T-helper 2 cell (primary cell): ENCODE measurements at places on chromosomes 5 and 9.
A peak's percentile ranks its signal among the peaks of the same experiment; 100 is the strongest.

DNA sequence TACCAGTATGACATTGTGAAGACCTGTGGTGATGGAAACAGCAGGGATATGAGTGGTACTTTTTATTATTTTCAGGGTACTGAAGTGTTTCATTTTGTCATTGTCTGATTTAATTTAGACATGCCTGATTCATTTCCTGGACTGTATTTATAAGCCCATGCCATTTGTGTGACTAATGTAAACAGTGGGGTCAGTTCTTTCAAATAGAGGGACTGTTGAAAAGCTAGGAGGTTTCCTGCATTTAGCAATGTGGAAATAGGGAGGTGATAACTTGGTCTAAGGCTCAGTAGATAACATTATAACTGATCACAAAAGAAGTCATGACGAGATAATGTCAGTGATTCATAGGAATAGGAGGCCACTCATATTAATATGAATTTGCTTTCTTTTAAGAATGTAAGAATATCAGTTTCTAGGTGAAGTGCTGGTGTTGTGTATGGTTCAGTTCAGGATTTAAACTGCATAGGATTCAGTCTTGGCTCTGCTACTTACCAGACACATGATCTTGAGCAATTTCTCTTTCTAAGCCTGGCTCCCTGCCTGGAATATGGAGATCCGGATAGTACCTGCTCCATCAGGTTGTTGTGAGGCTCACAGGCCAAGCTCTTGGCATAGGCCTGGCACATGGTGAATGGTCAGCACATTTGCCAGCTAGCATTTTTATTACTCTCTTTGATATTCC is 7.5 kb downstream of the RASGRF2 start:
- no peak for DNase-seq

DNA sequence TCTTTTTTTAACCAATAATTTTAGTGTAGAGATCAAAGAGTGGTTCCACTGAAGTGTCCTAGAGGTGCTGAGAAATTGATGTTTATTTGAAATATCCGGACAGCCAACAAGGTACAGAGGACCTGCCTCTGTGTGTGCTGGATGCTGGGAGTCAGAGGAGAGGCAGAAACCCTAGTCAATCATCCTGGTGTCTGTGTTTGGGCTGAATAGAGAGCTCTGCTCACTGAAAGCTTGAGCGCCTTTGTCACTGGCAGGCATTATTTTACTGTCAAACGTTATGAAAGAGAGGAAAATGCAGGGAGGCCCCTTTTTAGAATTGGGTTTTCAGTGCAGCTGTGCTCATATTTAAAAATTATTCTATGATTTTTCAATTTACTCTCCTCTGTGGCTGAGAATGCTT is 480.3 kb upstream of the TYRP1 start:
- DNase-seq: no peak

DNA sequence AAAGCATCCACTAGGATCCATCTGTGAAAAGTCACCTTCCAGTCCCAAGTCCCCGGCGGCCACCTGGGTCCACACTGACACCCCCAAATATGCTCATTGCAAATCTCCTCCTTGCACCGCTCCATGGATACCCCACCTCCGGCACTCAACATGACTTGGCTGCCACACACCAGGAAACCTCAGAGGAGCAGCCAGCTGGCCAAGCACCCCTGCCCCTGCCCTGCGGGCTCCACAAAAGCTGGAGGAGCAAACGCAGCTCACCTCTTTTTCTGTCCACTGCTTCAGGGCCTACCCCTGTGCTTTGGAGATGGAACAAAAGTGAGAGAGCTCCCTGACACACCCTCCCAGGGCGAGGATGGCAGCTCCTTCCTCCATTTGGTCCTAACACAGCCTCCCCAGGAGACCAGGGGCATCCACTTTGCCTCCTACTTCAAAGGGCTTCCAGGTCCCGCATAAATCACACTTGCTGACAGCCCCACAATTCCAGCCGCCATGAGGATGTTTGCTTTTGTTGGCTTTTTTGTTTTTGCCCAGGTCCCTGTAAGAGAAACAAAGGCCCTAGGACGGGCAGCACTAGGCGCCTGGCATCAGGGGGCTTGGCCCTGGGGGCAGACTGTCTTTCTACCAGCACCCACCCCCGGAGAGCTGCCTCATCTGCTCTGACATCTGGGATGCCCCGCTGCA is 14.8 kb downstream of the ROR2 start:
- no peak for DNase-seq

DNA sequence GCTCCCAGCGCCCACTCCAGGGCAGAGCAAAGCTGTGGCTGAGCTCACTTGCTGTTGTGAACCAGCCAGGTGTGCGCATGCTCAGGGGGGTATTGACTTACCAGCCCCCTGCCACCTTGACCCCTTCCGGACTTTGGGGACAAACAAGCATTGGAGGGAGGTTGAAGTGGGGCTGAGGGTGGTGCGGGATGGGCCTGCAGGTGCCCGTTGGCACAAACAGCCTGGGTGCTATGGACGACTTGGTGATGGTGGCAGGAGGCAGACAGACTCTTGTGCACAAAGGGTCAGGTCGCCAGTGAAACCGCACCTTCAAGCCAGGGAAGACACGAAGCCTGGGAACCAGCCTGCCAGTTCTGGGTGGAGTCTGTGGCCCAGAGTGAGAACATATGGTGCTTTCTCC is 858.5 kb upstream of the PTPRD start:
- DNase-seq: no peak

DNA sequence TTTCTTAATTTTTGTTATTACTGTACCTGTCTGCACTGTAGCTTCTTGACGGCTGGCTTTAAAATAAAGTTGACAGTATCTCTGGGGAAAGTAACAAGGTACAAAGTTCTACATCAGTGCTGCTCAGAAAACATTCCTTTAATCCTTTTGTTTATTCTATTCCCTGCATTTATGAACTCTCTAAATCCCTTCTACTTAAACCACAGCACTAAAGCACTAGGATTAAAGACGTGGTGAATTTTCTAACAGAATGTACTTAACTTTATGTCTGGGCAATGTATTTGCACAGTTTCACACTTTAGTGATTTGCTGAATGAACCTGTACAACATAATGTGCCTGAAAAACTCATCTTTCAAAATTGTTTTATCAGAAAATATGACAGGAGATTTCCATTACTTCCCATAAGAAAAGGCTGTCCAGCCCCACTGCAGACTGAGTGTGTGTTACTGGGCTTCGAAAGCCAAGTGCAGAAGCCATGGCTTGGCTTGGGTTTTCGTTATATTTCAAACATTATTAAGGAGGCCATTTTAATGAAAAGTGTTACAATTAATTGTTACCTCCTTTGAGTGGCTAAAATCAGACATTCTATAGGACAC is 43.8 kb downstream of the LHFPL2 start:
- DNase-seq: no peak

DNA sequence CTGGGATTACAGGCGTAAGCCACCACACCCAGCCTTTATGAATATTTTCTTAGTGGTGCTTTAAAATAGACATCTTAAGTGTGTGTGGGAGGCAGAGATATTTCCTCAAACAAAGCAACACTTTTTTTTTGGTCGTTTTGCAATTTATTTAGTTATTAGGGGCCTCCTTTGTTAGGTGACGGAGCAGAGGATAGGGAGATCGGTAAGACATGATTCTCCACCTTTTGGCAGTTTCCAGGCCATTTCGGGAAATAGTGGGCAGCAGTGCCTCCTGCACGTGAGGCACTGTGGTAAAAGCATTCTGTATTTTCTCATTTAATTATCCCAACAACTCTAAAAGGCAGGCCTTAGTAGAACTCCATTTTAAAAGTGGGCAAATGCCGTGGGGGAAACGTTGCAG is 1.9 kb downstream of the OCLN start:
- DNase-seq: no peak

- no peak for DNase-seq
Observed at GRCh38 chr5:160445751-160446150, 24.1 kb downstream of the PTTG1 start.

DNA sequence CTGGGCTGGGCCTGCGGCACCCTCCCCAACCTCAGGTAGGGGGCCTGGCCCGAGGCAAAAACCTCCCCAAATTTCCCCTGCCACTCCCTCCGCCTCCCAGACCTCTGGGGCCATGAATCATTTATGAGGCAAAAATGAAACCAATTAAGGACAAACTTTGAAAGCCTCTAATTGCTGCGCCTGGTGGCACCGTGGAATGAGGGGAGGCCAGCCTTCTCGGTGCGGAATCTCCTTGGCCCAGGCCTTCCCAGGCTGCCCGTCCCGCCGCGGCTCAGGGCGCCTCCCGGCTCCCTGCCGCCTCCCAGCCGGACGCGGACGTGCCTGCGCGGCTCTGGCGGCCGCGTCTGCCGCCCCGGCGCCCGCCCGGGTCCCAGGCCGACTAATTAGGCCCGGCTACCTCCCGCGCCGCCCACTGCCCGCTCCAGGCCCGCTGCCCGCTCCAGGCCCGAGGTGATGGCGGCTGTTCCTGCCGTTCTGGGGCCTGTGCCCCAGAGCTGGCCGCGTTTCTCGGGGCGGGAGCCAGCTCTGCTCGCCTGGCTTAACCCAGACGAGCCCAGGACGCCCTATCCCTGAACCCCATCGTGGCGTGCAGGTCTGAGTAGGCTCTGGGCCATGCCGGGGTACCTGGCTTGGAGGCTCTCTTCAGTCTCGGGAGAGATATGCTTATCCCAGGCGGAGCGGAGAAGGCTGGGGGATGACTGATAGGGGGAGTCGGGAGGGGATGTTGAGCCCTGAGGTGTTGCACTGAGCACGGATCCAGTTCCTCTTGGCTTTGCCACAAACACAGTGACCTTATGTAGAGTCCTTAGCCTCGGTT is 20.1 kb downstream of the CXXC5 start:
- peak; percentile 21 for DNase-seq
